NCI-H187 treated with DMSO at 0.1 percent for 48 hours (cell line): ENCODE measurements at places on chromosomes 3 and 15.

GRCh38 chr3:122921791-122922651, 105.5 kb downstream of the SEMA5B start:
- DNase-seq: no peak

DNA sequence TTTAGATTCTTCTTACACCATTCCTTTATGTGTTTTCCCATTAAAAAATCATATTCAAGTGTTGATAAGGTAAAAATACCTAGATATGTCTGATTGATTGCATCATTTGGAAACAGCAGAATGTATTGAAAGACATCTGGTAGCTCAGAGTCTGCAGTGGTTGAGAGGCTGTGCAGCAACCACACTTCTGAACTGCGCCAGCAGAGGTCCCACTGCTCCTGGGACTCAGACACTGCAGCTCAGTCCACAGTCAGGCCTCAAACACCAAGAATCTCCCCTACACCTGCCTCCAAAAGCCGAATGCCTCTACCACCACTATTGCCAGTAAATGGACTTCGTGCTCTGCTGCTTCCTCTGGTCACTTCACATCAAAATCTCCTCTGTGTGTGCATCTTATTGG, 176.9 kb upstream of the LMCD1 start:
- no peak for DNase-seq

- DNase-seq: no peak
Measured at GRCh38 chr3:185605566-185605965, 19.5 kb downstream of the SENP2 start.

DNA sequence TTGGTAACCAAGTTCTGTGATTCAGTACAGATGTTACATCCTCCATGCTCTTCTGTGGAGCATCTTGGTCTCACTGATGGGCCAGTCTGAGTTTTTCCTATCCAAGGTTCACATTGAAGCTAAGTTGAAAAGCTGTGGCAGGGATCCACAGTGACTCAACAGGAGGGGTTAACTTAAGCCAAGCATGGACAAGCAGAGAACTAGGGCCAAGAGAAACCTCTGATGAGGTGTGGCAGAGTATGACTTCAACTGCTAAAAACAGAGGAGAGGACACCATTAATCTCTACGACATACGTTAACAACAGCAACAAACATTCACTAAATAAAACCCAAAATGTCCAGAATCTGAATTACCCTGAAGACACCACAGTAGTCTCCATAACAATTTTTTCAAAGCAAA, 268.1 kb upstream of the UBE2E2 start:
- DNase-seq: no peak

GRCh38 chr15:58771621-58772250, 634 bp downstream of the MINDY2 start:
- DNase-seq: no peak

DNA sequence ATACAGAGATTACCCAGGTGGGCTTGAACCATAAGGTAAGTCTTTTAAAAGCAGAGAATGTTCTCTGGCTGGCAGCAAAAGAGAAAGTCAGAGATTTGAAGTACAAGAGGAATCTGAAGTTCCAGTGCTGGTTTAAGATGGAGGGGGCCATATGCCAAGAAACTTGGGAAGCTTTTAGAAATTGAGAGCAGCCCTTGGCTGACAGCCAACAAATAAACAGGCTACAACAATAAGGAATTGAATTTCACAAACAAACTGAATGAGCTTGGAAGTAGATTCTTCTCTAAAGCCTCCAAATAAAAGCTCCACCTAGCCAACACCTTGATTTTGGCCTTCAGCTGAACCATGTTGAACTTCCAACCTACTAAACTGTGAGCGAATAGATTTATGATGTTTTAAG, 85.7 kb downstream of the TRIM42 start:
- no peak for DNase-seq

GRCh38 chr3:59609657-59610348, 560.0 kb upstream of the CFAP20DC start:
- no peak for DNase-seq

DNA sequence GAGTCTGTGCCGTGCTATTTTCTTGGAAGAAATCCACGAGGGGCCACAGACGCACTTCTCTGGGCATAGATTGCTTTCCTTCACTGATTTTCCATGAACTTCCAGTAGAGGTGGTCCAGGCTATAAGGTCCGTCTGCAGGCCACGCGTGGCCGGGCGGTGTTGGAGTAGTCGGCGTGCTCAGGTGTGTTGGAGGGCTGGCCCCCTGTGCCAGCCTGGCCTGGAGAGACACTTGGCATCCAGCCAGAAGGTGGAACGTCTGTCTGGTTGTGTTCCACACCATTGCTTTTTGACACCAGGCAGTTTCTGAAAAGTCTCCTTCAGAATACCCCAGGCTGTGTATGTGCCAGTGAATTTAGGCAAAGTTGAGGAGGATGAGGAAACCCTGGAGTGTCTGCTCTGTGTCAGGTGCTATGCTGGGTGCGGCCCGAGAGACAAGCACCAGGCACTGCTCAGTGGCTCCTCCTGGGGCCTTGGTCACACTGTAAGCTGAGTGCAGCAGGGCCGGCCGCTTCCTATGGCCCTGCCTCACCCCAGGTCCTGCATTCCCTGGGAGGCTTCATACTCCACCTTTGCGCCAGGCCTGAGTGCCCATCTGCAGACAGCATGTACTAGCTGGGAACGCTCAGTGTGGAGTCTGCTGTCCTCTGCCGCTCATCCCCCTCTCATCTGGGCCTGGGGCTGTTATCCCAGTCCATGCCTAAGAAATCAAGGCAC, 52.1 kb upstream of the TAMM41 start:
- no peak for DNase-seq

GRCh38 chr15:31280046-31280830, 46.4 kb upstream of the KLF13 start:
- no peak for DNase-seq

DNA sequence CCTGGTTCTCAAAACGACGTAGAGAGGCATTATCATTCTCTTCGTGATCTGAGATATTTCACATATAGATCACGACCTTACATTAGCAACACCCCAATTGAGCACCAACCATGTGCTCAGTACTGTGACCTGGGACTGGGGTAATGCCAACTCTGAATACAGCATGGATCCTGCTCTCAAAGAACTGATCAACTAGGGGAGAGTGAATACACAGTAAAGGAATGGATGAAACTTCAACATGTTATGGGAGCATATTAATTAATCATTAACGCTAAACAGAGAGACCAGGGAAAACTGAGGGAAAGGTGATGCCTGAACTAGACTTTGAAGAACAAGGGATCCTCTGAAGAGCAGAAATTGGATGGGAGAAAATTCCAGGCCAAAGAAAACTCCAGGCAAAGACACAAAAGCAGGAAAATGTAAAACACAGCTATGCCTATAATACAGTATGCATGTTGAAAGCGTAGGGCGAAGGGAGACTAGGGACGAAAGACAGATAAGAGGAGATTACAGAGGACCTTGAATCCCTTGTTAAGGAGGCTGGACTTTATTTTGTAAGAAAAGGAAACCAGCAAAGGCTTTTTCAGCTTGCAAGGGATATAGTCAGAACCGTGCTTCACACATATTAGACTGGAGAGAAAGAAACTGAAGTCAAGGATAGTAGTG, 105.7 kb downstream of the ANO10 start:
- DNase-seq: no peak

- DNase-seq: no peak
Measured at GRCh38 chr3:150385296-150386242, 22.5 kb upstream of the TSC22D2 start.

DNA sequence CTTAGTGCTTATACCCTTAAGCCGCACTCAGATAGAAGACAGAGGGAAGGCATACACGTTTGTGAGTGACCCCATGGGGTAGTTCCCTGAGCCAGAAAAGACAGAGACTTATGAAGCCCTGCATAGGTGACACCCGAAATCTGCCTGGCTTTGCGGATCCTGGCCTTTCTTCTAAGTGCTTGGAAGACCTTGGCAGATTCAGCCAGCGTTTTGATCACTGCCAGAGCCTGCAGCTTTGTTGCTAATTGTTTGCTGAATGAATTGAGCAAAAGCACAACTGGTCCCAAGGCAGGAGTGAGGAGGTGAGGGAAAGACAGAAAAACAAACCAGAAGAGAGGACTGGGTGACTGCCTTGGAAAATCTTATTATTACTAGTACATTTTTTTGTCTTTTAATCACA, 168.3 kb upstream of the ICE2 start:
- no peak for DNase-seq

DNA sequence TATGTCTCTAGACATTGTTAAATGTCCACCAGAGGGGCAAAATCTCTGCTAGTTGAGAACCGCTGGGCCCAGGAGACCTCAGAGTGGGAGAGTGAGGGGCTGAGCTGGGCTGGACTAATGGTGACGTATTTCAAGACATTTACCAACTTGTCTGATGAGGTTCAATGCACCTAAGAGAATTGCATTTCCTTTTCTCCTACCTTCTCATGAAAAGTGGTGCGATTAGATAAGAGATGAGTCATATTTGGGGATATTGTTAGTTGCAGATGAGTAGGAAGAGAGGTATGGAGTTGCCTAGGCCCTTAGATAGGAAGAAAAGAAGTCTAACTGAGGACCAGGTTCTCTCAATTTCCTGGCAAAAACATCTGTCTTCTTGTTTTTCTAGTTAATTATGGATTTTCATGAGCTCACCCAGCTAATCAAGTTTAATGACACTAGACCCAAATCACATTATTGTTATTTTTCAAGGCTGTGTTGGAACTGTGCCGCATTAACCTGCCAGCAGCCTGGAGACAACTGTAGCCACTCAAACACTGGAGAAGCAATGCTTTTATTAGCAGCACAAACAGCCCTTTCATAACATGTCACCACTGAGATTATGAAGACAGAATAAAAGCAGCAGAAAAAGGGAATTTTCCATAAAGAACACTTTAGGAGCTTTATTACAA, 144.2 kb downstream of the PDCD6IP start:
- no peak for DNase-seq

- DNase-seq: no peak
Measured at GRCh38 chr3:161107311-161107710, 2.2 kb upstream of the B3GALNT1 start.

- no peak for DNase-seq
Measured at GRCh38 chr3:193732391-193732790, 139.4 kb downstream of the OPA1 start.

DNA sequence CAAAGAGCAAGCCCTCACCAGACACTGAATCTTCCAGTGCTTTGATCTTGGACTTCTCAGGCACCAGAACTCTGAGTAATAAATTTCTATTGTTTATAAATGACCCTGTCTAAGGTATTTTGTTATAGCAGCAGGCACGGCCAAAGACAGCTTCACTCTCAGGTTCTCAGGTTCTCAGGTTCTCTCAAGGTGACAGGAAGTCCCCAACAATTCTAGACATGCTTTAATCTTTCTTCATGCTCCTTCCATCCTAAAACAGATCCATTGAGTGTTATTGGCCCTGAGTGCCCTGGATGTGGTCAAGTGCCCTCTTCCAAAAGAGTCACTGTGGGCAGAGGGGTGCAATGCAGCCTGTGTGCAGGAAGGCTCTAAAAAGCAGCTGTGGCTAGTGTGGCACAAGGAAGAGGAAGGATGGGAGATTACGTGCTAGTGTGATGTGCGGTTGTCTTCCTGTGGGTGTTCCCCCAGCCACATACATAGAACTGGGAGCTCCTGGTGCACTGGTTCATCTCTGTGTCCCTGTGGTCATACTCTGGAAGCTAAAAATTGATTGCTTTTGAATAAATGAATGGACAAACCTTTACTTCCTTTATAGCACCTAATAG, 11.0 kb upstream of the RAB7A start:
- no peak for DNase-seq

DNA sequence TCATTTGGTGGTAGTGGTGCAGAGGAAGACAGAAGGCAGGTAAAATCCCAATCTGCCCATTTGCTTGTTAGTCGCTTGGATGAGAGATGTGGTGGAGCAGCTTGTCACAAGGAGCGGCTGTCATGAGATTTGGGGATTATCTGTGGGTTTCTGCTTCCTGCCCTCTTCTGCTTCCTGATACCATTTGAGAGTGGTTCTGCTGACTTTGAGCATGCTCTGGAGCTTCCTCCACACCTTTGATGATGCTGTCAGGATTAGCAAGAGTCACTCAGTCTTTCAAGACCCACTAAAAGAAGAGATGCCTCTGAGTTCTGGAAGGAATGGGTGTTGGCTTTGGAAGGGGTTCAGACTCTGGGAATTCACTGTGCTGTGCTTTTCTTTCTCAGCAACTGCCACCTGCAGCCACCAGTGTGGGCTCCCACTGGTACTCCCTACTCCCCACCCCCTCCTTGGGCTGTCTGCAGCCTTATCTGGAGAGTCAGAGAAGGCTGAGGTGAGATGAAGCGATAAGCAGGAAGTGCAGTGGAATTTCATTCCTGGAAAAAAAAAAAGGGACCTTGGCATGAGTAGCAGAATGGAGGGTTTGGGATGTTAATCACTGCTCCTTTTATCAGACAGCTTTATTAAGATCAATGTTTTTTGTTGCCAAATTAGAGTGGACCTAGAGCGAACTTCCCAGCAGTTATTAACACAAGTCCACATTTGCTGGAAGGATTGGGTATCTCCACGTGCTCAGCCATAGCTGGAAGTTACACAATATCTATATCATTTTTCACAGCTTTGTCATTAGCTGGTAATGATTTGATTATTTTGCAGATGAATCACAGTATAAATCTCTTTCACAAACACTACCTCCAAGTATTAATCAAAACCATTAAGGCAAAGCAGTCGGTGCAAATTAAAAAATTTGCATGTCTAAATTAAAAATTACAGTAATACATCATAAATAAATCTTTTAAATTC, 233.0 kb upstream of the SATB1 start:
- DNase-seq: no peak

DNA sequence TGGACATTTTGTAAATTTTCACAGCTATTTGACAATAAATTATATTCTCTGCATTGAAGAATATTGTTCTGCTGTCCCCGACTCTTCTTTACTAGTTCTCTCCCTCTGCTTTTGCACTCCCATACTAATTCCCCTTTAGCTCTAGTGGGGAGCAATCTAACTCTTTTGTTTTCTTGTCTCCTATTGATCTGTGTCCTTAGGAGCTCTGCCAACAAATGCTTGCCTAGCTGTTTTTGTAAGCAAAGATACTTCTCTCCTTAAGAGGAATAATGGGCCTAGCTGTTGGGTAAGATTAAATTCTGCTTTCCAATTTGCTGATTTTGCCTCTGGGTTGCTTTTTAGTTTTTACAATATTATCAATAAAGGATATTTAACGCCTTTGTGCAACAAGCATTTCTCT, 17.7 kb downstream of the ADAMTSL3 start:
- DNase-seq: no peak

DNA sequence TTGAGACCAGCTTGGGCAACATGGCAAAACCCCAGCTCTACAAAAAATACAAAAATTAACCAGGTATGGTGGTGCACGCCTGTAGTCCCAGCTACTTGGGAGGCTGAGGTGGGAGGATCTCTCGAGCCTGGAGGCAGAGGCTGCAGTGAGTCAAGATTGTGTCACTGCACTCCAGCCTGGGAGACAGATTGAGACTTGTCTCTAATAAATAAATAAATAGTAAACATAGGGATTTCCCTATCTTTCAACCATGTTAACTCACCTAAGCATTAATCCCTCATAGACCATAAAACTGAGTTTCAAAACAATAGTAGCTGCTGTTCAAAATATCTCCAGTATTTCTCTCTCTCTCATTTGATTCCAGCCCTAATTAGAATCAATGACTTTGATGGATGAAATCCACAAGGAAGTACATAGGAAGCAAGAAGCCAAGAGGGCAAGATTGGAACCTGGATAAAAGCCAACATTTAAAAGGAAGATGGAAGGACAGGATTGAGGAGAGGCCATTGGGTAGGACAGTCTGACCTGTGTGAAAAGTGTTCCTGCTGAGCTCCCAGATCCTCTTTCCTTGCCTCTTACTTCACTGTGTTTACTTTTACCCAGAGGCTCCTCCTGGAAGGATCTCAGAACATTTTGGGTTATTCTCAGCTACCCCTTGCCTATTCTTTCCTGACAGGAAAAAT, 12.4 kb upstream of the TTBK2 start:
- no peak for DNase-seq

- DNase-seq: no peak
Measured at GRCh38 chr3:88963003-88963402, 144.4 kb upstream of the EPHA3 start.
